ENCODE measurements at places on chromosomes 11 and 22.

- no peak for DNase-seq
Measured at GRCh38 chr11:110046775-110047380, 46.3 kb upstream of the ZC3H12C start.

GRCh38 chr11:74839971-74840370 lies 91.3 kb downstream of the RNF169 start:
- DNase-seq, result no peak

DNA sequence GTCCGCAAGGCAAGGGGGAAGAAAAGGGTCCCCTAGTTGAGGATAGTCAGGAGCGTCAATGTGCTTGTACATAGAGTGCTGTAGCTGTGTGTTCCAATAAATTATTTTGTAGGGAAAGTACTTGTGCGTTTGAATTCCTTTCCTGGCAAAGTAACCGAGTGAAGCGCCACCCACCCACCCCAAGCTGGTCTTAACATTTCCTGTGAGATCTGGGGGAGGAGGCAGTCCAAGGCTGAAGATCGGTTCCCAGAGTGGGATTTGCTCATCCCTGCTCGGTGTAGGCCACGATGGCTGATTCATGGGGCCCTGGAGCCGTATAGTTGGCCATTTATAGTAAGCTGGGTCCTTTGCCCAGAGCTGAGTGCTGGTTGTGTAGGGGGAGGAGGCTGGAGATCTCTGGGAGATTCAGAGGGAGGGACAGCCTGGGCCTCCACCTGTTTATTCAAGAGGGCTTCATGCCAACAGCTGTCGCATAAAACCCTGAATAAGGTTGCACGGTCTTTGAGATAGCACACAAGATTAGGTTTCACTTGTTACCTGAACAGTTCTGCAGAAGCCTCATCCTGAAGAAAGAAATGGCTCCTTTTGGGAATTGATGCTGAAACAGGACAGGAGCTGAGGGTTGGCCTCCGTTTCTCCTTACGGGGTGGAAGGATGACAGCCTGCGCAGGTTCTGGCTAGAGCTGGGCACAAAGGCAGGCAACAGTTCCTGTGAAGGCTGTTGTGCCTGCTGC lies 2.4 kb downstream of the ATF4 start:
- no peak for DNase-seq

DNA sequence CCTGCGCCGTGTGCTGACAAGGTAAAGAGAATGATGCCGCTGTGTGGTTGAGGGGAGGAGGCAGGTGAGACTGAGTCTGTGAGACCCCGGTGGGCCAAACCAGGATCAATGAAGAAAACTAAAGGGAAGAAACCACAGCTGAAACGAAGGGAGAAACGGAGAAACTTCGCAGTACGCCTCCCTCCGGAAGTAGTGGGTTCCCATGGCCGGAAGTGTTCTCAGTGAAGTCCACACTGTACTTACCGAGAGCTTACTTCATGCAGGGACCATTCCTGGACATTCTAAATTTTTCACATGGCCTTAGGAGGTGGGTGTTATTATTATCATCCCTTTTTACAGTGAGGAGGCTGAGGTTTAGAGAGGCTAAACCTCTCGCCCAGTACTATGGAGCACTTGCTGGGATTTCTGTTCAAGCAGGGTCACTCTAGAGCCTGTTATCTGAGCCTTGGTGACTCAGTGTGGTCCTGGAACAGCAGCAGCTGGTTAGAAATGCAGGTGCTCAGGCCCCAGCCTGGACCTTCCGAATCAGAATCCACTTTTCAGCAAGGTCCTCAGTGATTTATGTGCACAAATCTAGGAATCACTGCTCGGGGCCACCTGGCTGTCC lies 17.9 kb downstream of the CD5 start:
- DNase-seq, result no peak

GRCh38 chr11:113468726-113469345 lies 6.4 kb downstream of the DRD2 start:
- no peak for DNase-seq

- no peak for DNase-seq
Measured at GRCh38 chr11:29389793-29390192, 627.0 kb downstream of the KCNA4 start.

GRCh38 chr11:19168090-19168489 lies 33.7 kb downstream of the CSRP3 start:
- no peak for DNase-seq

DNA sequence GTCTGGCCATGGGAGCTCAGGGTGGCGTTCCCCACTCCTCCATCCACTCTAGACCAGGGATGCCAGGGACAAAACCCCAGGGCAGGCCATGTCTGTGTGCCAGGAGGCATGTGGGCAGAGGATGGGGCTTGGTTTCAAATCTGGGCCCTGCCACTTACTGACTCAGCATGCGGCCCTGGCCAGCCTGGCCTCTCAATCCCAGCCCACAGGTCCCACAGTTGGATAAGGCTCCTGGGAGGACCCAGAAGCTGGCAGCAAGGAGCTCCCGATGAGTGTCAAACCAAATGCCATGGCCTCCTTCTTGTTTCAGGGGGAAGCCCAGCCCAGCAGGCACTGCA lies 1290.4 kb downstream of the BRD1 start:
- DNase-seq, result no peak

GRCh38 chr11:60981515-60981914 lies 10.0 kb downstream of the CD6 start:
- no peak for DNase-seq

- no peak for DNase-seq
Measured at GRCh38 chr11:33703234-33703633, 2.6 kb upstream of the C11orf91 start.

- no peak for DNase-seq
Measured at GRCh38 chr11:95078526-95078925, 11.1 kb upstream of the ENDOD1 start.

GRCh38 chr11:126739499-126740145 lies 260.9 kb downstream of the KIRREL3 start:
- DNase-seq, result no peak

DNA sequence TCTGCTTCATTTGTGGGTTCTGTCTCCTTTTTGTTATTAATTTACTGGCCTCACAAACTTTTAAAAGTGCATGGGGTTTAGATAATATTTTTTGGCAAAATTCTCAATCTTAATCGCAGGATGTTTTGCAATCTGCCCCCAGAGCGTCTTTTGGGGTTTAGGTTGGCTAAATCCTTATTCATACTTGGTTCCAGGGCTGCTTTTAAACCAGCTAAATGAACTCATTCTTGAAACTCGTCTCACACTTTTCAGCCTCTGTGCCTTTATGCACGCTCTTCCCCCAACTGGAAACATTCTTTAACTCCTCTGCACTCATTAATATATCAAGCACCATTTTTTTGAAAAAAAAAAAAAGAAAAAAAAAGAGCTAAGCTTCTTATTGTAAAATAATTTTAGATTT lies 131.7 kb downstream of the KIF18A start:
- DNase-seq, result no peak

GRCh38 chr22:42912059-42912458 lies 55.0 kb upstream of the ARFGAP3 start:
- no peak for DNase-seq

GRCh38 chr11:61828629-61829407 lies 718 bp downstream of the FADS2 start:
- DNase-seq, result no peak

- DNase-seq, result no peak
Measured at GRCh38 chr11:131955904-131956303, 585.5 kb downstream of the NTM start.

- no peak for DNase-seq
Measured at GRCh38 chr11:1762537-1763302, 1.0 kb downstream of the CTSD start.

DNA sequence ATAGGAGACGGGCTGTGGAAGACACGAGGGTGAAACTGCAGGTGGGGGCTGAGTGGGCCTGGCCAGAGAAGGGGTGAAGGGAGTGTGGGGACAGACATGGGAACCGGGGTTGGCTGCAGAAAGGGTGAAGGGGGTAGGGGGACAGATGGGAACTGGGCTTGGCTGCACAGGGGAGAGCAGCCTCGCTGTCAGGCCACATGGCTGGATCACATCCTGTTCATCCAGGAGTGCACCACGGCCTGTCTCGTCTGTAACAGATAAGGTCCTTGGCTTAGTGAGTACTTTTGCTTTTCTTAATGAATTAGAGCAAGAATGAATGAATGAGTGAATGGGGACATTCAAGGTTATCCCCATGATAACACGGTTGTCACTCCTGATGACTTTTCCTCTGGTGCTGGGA lies 13.5 kb downstream of the FBLN1 start:
- no peak for DNase-seq

GRCh38 chr22:50326225-50326955 lies 422 bp downstream of the DENND6B start:
- DNase-seq, result no peak

DNA sequence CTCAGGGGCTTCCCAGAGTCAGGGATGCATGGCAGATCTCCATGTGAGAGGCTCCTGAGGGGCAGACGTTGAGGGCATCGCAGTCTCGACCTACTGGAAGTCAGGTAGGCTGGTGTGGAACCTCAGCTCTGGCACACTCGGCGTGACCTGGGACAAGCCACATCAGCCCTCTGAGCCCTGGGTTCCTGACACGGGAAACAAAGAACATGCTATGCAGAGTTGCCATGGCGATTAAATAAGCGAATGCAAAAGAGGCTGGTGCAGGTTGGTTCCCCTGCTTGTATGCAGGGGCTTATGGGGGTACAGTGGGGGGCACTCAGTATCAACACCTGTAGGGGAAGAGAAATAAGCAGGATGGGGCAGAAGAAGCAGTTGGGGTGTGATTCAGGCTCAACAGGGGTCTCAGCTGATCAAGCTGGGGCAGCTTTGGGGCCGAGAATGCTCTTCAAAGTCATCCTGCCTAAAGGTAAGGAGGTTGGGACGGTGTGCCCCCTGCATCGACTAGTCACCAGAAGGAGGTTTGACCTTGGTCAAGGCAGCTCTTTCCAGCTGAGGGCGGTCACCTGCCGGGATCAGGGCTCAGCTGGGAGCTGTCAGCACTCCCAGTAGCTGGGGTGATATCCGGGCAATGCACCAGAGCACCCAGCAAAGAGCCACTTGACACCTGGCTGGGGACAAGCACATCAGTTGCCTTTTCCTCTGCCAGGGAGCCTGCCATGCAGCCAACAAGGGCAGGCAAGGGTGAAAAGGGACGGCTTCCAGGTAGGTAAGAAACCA lies 442.7 kb downstream of the MIAT start:
- no peak for DNase-seq

All from T-helper 2 cell (primary cell).